Activated CD4-positive, CD25-positive, alpha-beta regulatory T cell treated with anti-CD3 and anti-CD28 coated beads, Interleukin-2, amount 50 U/mL, for 72 hours (primary cell): ENCODE measurements at places on chromosomes 5 and 9.

- DNase-seq, result no peak
Observed at GRCh38 chr5:142432961-142433360, 108.1 kb upstream of the SPRY4 start.

DNA sequence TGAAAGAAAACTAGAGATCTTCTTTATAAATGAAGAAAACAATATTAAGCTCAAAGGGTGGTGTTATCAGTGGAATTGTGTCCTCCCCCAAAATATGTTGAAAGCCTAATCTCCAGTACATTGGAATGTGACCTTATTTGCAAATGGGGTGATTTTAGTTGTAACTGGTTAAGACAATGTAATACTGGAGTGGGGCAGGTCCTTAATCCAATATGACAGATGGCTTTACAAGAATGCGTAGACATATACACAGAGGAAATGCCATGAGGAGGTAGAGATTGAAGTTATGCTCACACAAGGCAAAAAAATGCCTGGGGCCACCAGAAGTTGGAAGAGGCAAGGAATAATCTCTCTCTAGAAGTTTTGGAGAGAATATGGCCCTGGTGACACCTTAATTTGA lies 13.7 kb upstream of the TRIM32 start:
- DNase-seq, result no peak

DNA sequence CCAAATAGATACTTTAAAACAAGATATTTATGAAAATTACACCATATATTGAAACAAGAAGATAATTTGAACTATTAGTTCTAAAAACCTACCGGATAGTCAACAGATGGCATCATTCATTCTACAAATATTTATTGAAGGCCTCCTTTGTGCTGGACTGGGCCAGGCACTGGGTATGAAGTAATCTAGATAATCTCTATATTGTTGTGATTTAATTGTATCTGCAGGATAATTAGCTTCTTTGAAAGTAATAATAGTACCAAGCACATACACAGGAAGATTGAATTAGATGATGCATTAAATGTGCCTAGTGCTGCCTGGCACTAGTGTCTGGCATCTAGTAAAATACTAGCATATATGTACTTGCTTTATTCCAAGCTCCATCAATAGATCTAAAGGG lies 735.2 kb upstream of the DMAC1 start:
- DNase-seq, result no peak

DNA sequence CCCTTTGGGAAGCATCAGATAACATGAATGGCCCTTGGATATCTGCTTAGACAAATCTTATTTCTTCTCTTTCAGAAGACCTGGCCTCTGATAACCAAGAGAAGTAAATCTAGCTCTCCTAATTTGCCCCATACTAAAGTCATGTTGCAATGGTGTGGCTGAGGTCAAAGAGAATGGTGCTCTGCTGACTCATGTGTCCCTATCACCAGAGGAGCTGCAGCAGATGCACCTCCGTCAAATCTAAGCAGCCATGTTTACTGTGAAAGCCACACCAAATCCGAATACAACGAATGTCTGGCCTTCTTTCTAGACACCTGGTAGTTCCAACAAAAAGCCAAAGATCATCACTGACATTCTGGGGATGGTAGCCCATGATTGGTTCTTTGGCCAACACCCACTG lies 23.2 kb downstream of the RETREG1 start:
- DNase-seq, result no peak

GRCh38 chr5:82073179-82073578 lies 101.4 kb downstream of the ATG10 start:
- DNase-seq, result no peak

DNA sequence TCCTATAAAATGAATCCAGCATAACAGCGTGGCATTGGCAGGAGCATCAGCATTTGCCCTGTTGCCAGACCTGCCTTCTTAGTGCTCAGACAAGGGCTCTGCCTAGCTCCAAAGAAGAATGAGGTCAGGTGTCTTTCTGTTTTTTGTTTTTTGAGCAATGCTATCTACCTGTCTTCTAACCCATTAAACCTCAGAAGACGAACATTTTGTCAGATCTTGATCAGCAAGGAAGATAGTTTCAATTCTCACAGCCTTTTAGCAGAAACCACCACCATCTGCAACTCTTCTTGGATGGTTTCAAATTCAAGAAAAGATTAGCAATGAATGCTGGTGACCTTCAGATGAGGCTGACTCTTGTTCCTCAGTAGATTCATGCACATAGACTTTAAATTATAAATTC lies 103.5 kb upstream of the IQGAP2 start:
- no peak for DNase-seq

DNA sequence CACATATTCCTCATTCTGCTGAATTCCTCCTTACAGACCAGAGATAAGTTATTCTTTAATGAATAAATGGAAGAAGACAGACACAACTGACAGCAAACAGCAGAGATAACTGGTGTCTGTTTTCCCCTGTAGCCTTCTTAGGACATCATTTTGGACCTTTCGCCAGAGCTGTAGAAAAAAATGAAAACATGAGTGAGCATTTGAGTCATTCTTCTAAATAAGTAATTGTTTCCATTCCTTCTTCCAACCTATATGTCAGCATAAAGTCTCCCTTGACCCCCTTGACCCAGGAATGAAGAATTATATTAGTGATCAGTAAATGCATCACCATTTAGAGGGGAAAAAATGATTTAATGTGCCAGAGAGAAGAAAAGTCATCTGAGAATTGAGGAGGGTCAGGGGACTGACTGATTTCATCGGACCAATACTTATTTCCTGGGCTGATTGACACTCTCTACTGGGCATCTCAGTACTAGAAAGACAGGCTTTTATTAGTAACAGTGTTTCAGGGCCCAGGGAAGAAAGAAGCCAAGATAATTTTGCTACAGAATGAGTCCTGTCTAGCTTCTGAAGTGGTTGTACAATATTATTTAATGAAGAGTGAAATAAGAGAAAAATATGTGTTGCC lies 597.0 kb downstream of the PSAT1 start:
- DNase-seq, result no peak

- DNase-seq, result no peak
Observed at GRCh38 chr9:109027176-109027575, 13.9 kb upstream of the CTNNAL1 start.

DNA sequence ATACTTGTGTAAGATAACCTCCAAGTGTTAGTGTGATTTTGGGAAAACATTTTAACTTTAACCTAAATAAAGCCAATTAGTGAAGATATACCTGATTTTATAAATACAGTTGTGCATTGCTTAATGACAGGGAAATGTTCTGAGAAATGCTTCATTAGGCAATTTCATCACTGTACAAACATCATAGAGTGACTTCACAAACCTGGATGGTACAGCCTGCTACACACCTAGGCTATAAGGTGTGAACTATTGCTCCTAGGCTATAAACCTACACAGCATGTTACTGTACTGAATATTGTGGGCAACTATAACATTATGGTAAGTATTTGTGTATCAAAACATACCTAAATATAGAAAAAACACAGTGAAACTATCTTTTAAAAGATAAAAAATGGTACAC lies 166.8 kb upstream of the TARS1 start:
- no peak for DNase-seq

GRCh38 chr5:21085791-21086190 lies 1097.8 kb upstream of the CDH18 start:
- no peak for DNase-seq

- no peak for DNase-seq
Observed at GRCh38 chr5:66757219-66757833, 161.1 kb downstream of the MAST4 start.
